ENCODE measurements at places on chromosomes 6 and 20. TPM values are rescaled to one million over a fixed set of nuclear protein-coding genes. Genes with fewer than 3 reads are reported as not detected.
A peak's percentile ranks its signal among the peaks of the same experiment; 100 is the strongest.

The ARMC2 gene
- total RNA-seq = 9.1 TPM

GRCh38 chr6:13355999-13356785 is 27.9 kb upstream of the TBC1D7 start:
- DNase-seq = no peak

GRCh38 chr6:62714112-62714511 is 428.1 kb upstream of the KHDRBS2 start:
- DNase-seq = no peak

- DNase-seq = no peak
These were observed 316.3 kb downstream of the SLC35F1 start for GRCh38 chr6:118223316-118223715.

GRCh38 chr6:34295721-34296120 is 46.9 kb upstream of the SMIM29 start:
- DNase-seq = no peak

DNA sequence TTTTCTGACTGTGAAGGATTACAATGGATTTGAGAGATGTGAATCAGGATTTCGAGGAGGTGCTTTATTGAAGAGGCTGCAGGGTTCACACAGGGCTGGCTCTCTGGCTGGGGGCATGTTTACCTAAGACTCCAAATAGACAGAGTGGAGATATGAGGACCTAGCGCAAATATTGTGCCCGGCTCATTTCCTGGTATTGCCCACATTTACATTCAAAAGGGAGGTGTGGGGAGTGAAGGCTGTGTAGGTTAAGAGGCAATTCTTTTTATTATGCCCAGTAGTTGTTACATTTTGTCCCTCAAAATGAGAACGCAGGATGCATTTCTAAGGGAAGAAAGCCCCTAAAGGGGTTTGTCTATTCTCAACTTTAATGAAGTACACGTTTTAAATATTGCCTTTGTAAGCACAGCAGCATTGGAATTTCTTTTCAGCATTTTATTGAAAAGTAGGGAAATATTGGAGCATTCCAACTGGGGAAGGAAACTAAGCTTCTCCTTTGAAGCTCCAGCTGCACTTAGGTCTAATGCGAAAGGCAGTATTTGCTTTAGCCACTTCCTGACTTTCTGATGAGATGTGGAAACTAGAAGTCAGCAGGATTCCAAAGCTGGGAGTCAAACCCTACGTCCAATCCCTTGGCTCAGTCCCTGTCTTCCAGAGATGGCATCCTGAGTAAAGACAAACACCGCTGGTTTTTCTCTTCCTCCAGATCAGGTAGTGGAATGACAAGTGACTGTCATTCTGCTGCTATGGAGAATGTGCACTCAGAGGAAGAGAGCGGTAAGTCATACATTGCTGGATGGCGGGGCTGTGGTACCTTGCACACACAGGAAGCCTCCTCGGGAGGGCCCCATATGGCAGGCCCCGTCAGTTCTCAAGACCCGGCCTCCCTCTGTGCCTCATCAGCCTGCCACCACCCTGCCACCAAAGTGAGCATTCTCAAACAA is 70.7 kb downstream of the MYB start:
- no peak for DNase-seq

GRCh38 chr20:12595841-12596240 is 412.9 kb upstream of the SPTLC3 start:
- DNase-seq = no peak

- DNase-seq = no peak
These were observed 48.9 kb downstream of the CLIC5 start for GRCh38 chr6:45966797-45967196.

GRCh38 chr20:47412083-47412482 is 55.6 kb upstream of the ZMYND8 start:
- DNase-seq = no peak

- DNase-seq = no peak
These were observed 29.4 kb downstream of the DUSP22 start for GRCh38 chr6:321536-322258.

DNA sequence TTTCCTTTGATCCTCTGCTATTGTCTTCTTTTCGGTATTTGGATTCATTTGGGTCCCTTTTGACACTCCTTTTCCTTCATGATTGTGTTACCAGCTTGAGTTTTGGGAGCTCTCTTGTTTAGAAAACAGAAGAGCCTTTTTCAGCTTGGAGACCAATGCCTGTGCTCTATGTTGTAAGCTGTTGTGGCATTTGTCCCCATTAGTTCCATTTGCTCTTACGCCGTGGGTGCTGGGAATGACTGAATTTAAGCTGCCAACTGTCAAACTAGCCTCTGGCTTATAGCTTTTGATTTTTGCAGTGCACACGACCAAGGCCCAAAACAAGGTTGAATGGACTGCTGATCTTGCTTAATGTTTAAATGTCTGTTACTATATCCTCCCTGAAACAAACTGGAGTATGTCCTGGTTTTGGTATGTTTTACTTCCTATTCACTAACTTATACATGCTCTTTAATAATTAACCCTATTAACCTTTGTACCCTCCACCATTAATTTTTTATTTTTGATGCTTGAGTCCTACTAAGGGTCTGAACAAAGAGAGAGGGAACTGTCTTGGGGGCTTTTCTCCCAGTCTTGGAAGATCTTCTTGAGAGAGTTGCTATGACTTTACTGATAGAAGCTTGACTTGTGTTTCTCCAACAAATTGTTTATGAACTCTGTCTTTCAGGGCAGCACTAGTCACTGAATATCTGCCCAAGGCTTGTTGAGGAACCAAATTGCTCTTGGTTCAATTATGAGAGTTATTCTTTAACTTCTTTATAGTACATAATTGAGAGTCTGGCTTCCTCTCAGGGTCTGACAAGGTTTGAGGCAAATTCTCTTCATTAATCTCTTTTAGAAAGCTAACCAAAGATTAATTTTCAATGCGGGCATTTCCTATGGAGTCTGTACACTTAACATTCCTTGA is 100.3 kb upstream of the SIRPG start:
- DNase-seq = no peak

The PTCHD4 gene
- total RNA-seq = 0.35 TPM

GRCh38 chr6:29935273-29935955 is 6.9 kb upstream of the HLA-A start:
- DNase-seq = no peak

GRCh38 chr6:116218172-116218633 is 35.7 kb downstream of the TSPYL4 start:
- DNase-seq = no peak

GRCh38 chr6:93894521-93894920 is 475.2 kb upstream of the EPHA7 start:
- no peak for DNase-seq

DNA sequence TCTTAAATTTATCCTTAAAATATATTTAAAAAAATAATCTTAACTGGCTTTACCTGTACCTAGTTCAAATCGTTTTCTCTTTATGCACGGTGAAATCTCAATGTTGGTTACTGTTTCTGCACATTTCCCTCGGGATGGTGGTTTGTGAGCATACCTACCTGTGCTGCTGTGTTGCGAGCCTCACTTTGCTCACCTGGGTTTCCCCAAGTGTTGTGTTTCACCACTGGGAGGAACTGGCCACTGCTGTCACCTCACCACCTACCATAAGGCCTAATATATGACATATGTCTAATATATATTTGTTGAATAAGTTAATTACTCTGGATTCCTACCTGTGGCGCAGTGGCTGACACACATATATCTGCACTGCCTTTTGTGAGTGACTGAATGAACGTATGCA is 493.5 kb upstream of the FLRT3 start:
- DNase-seq = no peak

DNA sequence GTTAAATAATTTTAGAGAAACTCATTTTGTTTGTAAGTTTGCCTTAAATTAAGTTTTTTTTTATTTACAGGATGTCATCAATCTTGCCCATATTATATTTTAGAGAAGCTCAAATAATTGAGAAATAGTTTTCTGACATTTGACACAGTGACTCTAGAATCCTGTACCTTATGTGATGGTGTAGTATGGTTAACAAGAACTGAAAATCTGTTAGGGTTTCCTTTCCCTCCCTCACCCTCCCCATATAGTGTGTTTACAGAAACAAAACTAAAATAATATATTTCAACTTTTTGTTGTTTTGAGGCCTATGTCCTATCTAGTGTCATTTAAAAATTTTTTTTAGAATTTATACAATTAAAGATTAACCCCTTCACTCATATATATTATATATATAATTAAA is 91.8 kb downstream of the SESN1 start:
- no peak for DNase-seq

The SYTL3 gene
- 2.9 TPM for total RNA-seq

DNA sequence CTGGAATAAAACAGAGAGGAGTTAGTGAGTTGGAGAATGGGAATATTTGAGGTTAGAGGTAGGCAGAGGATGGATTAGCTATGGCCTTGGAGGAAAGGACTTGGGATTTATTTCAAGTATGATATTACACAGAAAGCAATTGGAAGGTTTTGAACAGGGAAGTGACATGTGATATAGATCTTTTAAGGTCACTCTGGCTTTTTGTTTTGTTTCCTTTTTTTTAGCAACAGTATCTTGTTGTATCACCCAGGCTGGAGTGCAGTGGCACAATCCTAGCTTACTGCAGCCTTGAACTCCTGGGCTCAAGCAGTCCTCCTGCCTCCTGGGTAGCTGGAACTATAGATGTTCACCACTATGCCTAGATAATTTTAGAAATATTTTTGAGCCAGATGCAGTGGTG is 190.3 kb downstream of the UTRN start:
- DNase-seq = no peak

- DNase-seq = peak; percentile 53
These were observed 107.7 kb upstream of the PRND start for GRCh38 chr20:4613718-4614620.

GRCh38 chr6:169824021-169824420 is 72.6 kb downstream of the ERMARD start:
- peak; percentile 6 for DNase-seq

- DNase-seq = peak; percentile 57
These were observed 56.6 kb upstream of the SMOC2 start for GRCh38 chr6:168384045-168385036.

- no peak for DNase-seq
These were observed 422.1 kb downstream of the EPM2A start for GRCh38 chr6:145313041-145313855.

DNA sequence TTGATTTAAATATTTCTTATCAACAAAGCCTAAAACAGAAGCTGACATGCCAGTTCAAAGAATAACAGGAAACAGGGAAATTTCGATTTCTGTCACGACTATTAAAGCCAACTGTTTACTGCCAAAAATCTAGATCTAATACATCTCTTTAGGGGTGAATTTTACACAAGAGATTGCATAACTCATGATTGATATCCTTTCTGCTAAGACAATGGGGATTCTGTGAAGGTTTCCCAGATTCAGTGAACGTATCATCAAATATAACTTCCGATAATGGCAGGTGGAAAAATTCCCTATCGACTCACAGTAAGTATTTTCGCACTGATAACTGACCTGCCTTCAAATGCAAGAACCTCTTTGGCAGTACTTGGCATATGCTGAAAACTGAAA is 42.9 kb downstream of the NHSL1 start:
- DNase-seq = no peak

DNA sequence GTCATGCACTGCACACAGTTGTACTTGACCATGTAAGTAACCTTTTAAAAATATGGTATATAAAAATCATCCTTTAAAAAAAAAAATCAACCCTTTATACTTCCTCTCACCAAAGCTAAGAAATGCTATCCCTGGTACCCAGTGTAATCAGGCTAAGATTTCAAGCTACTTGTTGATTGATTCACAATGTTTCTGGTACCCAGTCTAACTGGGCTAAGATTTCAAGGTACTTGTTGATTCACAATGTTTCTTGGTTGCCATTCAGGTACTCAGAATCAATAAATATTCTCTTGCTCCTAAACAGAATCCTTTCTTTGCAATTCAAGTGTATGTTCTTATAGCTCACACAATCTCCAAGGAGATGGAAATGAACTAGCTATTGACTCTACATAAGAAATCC is 76.4 kb downstream of the SMLR1 start:
- DNase-seq = no peak

The CEP162 gene
- total RNA-seq = 14.4 TPM

The ZC2HC1B gene
- total RNA-seq = 0.35 TPM

GRCh38 chr6:106514583-106514885 is 114.8 kb downstream of the RTN4IP1 start:
- DNase-seq = no peak

The APOBEC2 gene
- total RNA-seq = not detected

GRCh38 chr20:51536116-51537069 is 6.1 kb downstream of the NFATC2 start:
- no peak for DNase-seq

GRCh38 chr6:142153196-142153595 is 6.1 kb downstream of the VTA1 start:
- DNase-seq = no peak

The ENPP5 gene
- not detected for total RNA-seq

DNA sequence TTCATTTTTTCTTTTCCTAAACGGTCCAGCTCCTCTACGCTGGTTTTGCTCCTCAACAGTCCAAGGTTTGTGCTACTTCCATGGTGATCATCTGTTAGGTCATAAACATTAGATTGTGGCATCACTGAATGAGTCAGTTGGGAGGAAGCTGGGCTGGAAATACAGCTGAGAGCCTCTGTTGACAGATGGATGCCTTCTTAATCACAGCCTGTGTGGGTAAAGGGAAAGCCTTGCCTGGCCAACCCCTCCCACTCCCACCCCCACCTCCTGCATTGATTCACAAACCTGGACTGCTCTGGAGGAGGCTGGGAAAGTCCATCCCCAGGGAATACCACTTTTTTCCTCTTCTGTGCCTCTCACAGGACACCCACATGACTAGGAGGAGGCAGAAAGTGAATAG is 180.6 kb upstream of the CCN2 start:
- DNase-seq = peak; percentile 65

The MRAP2 gene
- total RNA-seq = 10.9 TPM

DNA sequence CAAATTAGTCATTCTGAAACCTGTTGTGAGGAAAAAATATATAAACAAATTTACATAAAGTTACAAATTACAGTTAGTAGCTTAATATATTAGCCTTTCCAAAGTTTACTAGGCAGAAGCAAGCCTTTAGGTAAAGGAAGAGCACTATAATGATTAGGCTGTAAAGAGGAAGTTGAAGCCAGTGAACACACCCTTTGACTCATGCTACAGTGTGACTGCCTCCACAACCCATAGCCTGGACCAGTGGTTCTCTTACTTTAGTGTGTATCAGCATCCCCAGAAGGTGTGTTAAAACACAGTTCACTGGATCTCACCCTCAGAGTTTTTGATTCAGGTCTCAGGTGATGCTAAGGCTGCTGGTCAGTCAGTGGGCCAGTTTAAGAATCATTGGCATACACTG is 91.4 kb upstream of the DEFB112 start:
- DNase-seq = no peak

The SLX4IP gene
- 7.1 TPM for total RNA-seq

- no peak for DNase-seq
These were observed 20.3 kb downstream of the TM9SF4 start for GRCh38 chr20:32129863-32130262.

DNA sequence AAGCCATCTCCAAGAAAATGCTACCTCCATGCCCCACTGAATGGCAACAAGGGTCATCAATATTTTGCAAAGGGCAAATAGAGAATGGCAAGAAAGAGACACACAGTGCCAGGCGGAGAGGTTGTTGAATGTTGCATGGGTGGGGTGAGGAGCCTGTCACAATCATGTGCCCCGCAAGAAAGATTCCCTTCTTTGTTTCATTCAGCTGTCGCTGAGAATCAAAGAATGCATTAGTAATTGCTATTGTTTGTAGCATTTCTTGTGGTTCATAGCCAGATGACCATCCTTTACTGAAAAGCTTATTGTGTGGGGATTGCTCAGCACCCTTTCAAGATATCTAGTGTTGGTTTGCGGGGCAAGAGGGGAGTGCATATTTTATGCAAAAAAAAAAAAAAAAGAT is 166.5 kb upstream of the QKI start:
- DNase-seq = no peak

- no peak for DNase-seq
These were observed 1.3 kb upstream of the MTFR2 start for GRCh38 chr6:136251394-136251793.
